Stimulated activated CD4-positive, alpha-beta T cell treated with anti-CD3 and anti-CD28 coated beads, Interleukin-1b, Interleukin-23, amount 100 ng/mL, for 1 hour (primary cell): ENCODE measurements at places on chromosomes 4 and X.

- no peak for DNase-seq
Measured at GRCh38 chrX:34909151-34909550, 33.4 kb upstream of the FAM47B start.

GRCh38 chrX:11702965-11703631, 37.4 kb upstream of the ARHGAP6 start:
- DNase-seq: no peak

DNA sequence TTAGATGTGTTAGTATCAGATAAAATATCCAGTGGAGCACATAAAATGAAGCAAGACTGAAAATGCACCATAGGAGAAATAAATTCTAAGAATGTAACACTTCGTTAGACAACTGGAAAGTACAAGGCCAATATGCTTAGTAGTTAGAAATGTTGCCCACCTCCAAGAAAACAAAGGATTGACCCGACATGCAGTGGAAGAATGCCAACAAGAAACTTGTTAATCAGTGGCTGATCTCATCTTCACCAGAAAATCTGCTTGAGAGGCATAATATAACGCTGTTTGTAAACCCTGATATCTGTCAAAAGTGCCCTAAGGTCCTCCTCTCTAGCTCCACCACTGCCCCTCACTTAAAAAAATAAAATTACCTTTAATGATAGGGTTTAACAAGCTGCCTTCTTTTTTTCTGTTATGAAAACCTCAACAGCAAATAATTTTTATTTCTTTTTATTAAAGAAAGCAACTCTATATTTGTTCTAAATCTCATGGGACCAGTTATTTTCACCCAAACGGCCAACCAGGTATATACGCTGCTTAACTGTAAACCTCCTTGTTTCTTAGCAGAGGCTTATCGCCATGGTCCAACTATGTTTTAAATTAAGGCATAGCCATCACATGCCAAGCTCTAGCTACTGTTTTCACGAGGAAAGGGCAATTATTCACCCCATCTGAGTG, 1.8 kb downstream of the RASGEF1B start:
- no peak for DNase-seq

DNA sequence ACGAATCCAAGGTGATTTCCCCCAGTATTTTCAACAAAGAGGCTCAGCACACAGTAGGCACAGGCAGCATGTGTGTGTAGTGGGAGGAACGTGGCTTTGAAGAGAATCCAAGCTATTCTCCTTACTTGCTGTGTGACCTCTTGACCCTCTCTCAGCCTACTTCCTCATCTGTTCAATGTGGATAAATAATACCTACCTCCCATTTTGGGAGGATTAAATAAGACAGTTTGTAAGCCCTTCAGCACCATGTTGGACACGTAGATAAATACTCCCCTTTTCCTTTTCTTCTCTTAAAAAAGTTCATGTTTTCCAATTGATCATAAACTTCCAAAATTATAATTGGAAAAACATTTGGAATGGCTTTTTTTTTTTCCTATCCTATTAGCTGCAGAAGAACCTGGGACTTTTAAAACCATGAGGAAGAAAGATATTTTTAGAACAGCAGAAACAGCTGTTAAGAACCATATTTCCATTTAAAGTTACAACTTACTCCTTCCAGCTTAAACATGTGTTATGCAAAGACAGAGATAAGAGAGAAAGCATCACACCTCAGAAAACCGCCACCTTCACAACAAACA, 56.1 kb upstream of the TMEM131L start:
- no peak for DNase-seq

GRCh38 chr4:148814030-148814429, 371.8 kb upstream of the NR3C2 start:
- DNase-seq: no peak

- no peak for DNase-seq
Measured at GRCh38 chrX:130974323-130974722, 71.3 kb upstream of the ENOX2 start.

DNA sequence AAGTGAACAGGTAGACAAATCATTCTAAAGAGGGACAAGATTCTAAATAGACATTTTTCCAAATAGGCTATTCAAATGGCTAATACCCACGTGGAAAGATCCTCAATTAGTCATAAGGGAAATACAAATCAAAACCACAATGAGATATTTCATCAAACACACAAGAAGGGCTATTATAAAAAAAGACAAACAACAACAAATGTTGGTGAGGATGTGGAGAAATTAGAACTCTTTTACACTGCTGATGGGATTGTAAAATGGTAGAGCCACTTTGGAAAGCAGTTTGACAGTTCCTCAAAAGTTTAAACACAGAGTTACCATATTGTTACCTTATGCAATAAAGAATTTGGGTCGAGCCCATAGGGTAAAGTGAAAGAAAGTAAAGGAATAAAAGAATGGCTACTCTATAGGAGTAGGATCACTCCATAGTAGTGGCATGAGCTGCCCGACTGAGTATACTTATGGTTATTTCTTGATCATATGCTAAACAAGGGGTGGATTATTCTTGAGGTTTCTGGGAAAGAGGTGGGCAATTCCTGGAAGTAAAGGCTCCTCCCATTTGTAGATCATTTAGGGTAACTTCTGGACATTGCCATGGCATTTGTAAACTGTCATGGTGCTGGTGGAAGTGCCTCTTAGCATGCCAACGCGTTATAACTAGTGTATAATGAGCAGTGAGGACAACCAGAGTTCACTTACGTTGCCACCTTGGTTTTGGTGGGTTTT, 58.9 kb upstream of the FAM9C start:
- no peak for DNase-seq

GRCh38 chr4:186161138-186161537, 30.2 kb upstream of the CYP4V2 start:
- no peak for DNase-seq

GRCh38 chr4:97414161-97414560, 729.1 kb downstream of the STPG2 start:
- DNase-seq: no peak

GRCh38 chrX:115344885-115345614, 55.5 kb downstream of the LUZP4 start:
- DNase-seq: no peak

DNA sequence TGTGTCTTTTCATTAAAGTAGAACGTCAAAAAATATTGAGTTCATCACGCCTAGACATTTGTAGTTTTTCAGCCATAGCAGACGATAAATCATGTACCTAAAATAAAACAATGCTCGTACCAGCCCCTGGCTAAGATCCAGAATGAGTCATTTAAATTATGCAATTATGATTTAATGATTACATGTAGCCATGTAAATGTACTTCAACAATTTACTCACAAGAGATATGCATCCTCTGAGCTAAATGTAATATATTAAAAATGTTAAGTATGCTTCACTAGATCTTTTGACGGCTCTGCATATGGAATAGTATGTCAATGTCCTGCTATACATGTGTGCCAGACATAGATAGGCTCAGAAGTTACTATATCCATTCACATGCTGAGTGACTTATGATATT, 1077.8 kb downstream of the ARAP2 start:
- DNase-seq: no peak

DNA sequence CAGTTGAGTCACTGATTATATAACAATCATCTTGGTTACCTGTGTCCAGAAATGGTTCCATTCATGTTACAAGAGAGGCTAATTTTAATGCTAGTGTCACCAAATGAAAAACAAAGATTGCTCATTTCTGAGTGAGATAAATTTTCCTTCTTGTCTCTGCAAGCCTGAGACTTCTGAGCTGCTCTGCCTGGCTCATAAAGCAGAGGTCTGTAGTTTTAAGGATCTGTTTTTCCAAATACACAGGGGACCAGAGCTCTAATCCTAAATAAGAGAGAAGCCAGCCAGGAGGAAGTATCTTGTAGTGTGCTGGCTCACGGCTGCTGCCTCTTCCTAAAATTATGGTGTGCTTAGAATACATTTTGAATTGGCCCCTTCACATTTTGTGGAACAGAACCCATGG, 42.6 kb downstream of the CLDN34 start:
- DNase-seq: no peak

DNA sequence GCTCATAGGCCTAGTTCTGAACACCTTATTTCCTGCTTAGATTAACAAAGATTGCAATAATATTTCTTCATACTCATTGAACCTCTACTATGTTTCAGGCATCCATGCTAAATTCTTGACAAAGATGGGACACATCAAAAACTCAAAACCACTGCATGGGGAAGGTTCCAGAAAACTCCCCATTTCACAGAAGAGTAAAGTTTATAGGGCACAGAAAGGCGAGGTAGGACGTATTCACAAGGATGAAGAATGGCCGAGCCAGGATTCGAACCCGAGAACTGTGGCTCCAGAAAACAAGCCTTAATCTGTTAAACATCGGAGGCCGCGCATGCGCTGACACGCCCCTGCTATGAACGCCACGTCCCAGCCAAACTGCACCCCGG, 688 bp downstream of the UXT start:
- no peak for DNase-seq

GRCh38 chrX:70030301-70030767, 19.4 kb downstream of the AWAT2 start:
- peak; percentile 1 for DNase-seq

DNA sequence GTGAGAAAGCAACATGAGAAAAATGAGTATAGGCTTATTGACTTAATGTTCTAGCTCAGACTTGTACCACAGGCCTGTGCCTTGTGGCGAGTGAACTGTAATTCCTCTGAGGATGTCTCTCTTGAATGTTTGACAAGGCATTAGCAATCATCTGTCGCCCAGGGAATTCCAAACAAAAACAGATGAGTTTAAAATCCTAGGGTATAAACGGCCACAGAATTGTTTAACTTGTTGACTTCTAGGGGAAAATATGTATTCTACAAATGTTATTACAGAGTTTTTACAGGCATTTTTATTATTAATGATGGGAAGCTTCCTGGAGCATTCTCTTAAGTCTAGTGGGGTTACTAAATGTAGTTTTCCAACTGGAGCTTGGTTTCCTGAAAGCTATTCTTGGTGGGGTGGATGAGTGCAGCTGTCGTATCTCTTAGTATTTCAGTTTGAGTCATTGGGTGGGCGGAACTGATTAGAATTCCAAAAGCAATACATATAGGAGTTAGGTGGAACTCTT, 40.6 kb downstream of the ARHGAP10 start:
- no peak for DNase-seq

GRCh38 chrX:106611679-106612392, at the start of gene RADX:
RADX (plus strand) TSS chrX:106611978; CDS start chrX:106612081, 103 bp downstream.
- peak; percentile 47 for DNase-seq

- no peak for DNase-seq
Measured at GRCh38 chr4:30245140-30245539, 475.0 kb upstream of the PCDH7 start.

GRCh38 chr4:10608501-10609219, 75.9 kb downstream of the CLNK start:
- no peak for DNase-seq

DNA sequence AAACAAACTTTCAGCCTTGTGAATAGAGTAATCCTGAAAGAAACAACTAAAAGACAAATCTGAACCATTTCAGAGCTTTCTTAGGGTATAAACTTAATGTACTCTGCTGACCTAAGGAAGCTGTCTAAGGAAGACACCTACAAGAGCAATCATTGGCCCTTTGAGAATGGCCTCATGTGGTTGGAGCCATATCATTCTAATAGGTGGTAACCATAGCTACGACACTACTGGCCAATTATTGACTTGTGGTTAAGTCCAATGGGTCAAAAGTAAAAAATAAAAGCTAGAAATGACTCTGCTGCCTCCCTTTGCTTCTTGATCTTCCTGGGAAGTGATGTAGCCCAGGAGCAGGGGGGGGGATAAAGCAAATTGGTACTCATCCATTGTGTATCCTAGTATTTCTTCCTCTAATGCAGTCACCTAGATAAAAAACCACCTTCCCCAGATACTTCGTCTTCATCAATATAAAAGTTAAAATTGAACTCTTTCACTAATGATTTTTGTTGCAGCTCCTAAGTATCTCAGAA, 547.0 kb downstream of the ARAP2 start:
- DNase-seq: no peak

GRCh38 chrX:147953976-147954375, 27.2 kb upstream of the FMR1NB start:
- no peak for DNase-seq

DNA sequence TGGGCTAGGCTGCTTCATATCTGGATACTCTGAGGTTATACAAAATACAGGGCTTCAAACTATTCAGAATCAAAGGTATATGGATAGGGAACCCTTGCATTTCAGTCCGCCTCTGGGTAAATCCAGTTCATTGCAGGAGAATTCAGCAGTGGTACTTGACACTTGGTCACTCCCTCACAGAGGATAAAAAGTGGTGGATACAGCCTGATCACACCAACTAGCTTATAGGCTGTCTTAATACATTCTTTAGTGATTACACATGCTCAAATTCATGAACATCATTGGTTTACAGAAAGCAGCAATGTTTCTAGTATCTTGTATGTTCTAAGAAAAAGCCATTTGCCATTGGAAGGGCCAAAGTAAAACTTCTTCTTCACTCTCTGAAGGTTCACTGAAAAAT, 104.8 kb upstream of the PDE5A start:
- DNase-seq: no peak

DNA sequence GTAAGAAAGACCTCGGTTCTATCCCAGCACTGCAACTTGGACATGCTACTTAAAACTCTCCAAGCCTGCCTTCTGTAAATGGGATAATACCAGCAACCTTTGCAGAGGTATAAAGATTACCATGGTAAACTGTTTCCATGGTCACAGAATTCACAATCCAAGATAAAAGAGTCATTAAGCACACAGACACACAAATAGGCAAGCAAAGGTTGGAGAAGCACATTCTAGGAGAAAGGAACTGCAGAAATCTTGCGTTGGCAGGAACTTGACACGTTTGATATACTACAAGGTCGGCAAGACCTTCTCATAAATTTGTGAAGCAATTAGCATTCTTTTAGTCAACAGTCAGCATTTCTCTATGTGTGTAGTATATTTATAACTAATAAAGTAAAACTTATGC, 12.3 kb upstream of the CHRNA9 start:
- DNase-seq: no peak

GRCh38 chr4:41219421-41219950, 5.1 kb upstream of the APBB2 start:
- DNase-seq: no peak

- DNase-seq: no peak
Measured at GRCh38 chr4:78673337-78673736, 102.8 kb upstream of the BMP2K start.

GRCh38 chr4:183675625-183676024, 16.5 kb downstream of the TRAPPC11 start:
- no peak for DNase-seq

DNA sequence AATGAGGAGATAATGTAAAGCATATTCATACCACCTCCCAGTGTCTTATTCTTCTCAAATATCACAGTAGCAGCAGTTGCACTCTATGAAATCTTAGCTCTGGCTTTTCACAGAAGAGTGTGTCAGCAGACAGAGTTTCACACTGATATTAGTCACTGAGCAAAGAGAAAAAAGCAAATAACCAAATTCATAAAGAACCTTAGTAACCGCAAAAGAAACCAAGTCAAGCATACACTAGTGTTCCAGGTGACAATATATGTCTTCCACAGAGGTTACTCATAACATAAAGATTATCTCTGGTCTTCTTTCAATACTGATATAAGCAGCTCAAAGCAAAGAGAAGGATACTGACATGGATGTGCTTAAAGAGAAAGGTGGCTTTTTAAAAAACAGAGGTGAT, 181.7 kb upstream of the EDNRA start:
- no peak for DNase-seq

GRCh38 chr4:153549405-153549804, 83.2 kb downstream of the TMEM131L start:
- no peak for DNase-seq
